ENCODE measurements at places on chromosomes 5 and 9.

- no peak for DNase-seq
Measured at GRCh38 chr5:143932584-143932983, 120.6 kb downstream of the HMHB1 start.

DNA sequence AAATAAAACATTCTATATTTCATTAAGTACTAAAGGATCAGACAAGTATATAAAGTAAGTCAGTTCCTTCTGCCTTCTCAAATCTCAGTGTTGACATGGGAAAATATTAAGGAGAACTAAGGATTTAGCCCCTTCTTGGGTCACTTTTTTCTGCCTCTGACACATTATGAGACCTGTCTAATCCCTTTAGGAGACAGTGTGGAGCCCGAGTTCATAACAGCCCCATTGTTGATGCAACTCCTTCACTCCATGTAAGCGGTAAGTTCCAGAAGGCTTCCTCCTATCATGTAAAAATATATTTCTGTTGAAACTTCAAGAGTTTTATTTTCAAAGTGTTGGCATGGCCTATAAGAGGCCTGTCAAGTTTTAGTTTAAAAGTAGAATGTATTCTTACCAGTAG lies 152.2 kb downstream of the SNCAIP start:
- no peak for DNase-seq

- no peak for DNase-seq
Measured at GRCh38 chr5:37812365-37812764, 27.5 kb downstream of the GDNF start.

DNA sequence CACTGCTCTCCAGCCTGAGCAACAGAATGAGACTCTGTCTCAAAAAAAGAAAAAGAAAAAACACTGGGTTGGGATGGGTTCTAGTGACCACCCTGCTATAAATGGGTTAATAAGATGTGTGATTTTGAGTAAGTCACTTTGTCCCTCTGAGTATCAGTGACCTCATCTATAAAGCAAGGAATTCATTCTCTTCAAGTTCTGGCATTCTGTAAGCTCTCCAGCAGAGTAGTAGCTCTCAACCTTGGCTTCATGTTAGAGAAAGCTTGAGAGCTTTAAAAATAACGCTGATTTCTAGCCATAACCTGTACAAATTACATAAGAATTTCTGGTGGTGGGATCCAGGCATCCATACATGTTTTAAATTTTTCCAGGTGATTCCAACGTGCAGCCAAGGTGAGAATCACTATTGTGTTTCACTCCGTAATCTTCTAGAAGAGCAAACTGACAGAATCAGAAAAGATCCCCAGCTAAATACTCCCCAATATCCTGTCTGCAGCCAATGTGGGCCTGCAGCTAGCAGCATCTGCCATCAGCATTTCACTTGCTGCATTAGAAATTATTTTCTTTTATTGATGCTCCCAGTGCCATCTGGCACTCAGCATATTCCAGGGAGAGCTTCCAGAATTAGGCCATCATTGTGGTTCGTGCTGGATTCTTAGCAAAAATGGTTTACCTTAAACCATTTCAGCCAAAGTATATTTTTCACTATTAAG lies 109.4 kb downstream of the FEM1C start:
- DNase-seq: no peak

DNA sequence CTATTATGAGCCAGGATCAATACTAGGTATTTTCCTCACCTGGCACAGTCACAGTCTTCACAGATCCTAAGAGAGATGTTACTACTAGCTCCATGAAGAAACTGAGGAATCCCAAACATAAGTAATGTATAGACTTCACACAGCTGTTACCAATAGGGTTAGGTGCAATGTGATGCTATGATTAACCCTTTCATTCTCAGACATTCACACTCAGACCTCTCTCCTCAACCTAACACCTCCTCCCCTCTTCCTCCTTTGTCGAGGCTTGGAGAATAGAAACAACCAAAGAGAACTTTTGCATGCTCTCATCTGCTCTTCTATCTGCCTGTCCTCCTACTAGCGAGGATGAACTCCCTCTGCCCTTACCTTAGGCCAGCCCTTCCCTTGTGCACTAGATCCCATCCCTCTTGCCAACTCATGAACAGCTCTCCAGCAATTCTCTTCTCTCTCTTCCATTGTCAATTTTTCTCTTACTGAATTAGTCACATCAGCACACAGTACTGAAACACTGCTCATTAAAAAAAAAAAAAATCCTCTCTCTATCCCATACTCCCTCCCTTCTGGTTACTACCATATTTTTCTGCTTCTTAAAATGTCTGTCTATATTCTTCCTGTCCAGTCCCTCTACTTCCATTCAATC lies 47.7 kb downstream of the MAPKAP1 start:
- no peak for DNase-seq

- DNase-seq: no peak
Measured at GRCh38 chr9:81656871-81657337, 32.4 kb downstream of the TLE1 start.

- DNase-seq: no peak
Measured at GRCh38 chr5:73359395-73359794, 89.2 kb downstream of the FOXD1 start.

GRCh38 chr9:35905051-35905781 lies 786 bp upstream of the HRCT1 start:
- no peak for DNase-seq

DNA sequence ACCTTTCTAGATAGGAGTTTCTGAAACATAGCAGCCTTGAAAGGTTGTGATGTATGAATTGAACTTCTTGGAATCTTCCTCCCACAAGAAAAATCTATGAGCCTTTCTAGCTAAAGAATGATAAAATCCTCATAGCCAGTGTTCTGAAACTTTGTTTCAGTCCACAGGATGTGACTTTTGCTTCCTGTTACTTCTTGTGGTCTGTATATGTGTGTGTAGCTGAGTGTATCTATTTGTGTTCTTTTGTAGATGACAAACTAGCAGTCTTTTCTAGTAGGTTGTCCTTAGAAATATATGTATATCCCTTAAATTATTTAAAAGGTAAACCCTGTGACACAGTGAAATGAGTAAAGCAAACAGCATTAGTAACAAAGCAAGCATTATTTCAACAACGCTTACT lies 188.8 kb downstream of the MRPS30 start:
- no peak for DNase-seq

- DNase-seq: no peak
Measured at GRCh38 chr5:94345257-94345656, 273.1 kb downstream of the KIAA0825 start.
